ENCODE measurements at places on chromosomes 16 and 17.

DNA sequence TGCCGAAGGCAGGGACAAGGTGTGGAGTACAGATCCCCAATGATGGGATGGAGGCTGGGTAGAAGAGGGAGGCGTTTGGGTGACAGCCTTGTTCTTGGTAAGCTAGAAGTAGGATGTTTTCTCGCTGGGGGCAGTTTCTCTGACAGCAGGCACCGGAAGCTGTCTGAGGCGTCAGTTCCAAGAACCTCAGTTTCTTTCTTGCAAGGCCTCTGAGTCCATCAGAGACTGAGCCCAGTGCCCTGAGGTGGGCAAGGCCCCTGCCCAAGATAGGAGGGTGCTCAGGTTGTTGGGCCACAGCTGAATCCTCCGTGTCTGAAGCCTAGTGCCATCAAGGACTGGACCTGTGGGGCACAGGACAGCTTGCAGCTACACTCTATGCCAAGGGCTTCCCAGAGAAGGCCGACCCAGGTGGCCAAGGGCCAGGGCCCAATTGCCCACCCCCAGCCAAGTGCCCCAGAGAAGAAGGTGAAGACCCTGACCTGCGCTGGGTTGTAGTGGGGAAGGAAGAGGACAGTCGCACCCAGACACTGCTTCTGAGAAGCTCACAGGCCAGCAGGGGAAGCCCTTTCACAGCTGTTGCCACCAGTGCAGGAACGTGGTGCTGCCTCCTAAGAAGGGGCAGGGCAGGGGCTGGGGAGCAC is 13.1 kb downstream of the CYB5D2 start:
- no peak for DNase-seq

DNA sequence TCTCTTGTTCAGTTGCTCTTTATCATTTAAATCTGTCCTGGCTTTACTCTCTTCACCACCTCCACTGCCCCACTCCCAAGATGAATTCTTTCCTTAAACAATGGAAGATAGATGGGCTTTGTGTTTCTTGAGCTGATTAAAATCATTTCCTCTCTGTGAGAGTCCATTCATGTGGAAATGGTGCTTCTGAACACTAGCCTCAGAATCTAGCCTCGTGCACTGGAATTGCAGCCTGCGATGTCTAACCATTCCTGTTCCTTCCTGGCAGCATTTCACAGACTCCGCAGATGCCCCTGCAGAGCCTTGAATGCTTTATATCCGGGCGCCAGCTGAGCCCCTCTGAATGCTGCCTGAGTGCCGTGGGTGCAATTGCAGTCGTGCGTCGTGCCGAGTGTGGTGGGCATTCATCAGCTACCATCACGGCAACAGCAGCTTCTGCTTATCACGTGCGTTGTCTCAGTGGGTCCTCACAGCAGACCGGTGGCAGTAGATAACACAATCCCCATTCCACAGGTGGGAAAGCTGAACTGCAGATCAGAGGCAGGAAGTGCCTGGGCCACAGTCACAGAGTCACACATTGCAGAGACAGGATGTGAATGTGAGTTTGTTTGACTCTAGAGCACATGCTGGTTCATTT is 172.8 kb upstream of the WSCD1 start:
- DNase-seq = no peak

DNA sequence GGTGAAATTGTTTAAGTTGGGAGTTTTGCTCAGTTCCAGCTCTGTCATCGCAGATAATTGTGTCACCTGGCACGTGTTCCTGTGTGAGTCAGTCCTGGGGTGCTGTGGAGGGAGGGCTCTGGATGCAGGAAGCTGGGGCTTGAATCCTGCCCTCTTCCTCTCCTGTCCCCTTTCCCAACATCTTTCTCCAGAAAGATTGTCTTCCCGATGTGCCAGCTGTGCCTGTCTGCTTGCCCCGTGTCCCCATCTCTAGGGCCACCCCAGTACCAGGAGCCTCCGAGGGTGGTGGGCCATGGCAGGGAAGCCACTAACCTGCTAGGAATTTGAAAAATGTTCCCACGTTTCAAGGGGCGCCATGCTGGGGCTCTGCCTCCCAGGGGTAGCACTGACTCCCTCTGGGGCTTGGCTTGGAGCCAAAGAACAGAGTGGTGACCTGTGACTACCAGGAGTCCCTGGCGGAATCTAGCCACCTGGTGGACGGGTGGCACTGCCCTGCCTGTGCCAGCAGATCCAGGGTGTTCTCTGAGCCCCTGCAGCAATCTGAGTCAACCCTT is 198.1 kb downstream of the ENGASE start:
- DNase-seq = no peak

GRCh38 chr17:7034955-7035590 is 742 bp upstream of the SLC16A13 start:
- no peak for DNase-seq

DNA sequence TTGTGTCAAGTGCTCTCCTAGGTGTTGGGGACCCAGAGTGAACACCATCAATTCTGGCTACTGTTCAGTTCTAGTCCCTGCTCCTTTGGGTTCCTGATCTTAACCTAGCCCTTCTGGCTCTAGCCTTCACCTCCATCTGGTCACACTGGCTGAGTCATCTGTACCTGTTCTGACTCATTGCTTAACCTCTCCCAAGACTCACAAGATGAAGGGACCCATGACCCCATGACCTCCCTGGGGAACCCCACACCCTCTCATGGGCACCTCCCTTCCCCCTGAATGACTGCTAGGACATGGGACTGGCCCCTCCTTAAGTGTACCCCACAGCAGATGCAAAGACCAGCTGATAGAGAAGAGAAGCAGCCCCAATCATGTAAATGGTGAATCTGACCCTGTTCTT is 345.8 kb upstream of the CDH5 start:
- no peak for DNase-seq

GRCh38 chr17:74832421-74832820 is 27.3 kb downstream of the GRIN2C start:
- DNase-seq = no peak

DNA sequence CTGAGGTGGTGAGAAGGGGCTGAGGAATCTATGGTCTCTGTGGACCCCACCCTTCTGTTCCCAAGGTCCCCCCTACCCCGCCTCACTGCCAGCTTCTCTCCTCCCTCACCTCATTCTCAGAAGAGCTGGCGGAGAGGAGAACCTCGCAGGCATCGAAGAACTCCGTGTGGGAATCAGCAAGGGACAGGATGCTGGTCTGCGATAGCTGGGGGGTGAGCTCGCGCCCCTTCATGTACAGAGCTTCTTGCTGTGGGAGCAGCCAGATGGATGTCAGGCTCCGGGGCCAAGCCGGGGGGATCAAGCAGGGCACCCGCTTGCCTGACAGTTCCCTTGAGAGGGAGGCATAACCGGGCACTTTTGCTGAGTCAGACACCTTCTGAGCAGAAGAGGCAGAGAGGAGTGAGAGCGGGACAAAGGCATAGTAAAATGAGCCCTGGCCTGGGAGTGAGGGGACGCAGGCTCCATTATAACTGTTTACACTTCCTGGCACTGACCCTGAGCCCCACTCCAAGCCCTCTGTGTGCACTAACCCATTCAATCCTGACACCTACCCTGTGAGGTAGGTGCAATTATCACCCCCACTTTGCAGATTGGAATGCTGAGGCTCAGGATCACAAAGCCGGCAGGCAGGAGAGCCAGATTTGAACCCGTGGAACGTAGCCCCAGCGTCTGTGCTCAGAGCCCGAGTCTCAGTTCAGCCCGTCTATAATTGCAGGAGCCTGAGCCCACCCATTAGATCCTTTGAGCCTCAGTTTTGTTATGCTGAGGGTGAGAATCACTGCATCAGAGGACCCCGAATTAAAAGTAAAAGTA is 6.3 kb downstream of the OSBPL7 start:
- no peak for DNase-seq

- DNase-seq = no peak
Measured at GRCh38 chr17:67041941-67042899, 2.1 kb upstream of the CACNG1 start.

- DNase-seq = peak; percentile 51
Measured at GRCh38 chr16:69761983-69762813, at the start of gene WWP2. WWP2 (plus strand) TSS chr16:69762332; CDS start chr16:69787011, 24,679 bp downstream.

DNA sequence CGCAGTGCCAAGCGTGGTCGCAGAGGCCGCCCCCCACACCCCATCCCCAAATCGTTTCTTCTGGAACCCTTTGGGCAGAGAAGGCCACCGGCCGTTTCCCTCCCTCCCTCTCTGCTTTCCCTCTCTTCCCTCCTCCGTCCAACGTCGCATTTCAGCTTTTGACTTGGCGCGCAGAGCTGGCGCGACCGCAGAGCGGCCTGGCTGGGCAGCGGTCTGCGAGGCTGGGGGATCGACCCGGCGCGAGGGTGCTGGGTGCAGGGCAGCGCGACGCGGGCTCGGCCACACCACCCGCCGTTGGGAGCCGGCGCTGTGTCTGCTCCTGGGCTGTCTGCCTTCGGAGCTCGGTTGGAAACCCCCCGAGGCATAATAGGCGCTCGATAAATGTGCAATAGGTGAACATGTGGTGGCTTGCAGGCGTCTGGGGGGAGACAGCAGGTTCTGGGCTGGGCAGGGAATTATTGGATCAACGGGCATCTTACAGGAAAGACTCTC is 2.8 kb upstream of the NTN3 start:
- no peak for DNase-seq

- no peak for DNase-seq
Measured at GRCh38 chr16:73092236-73092781, 44.4 kb upstream of the ZFHX3 start.

GRCh38 chr16:31110106-31111034 is 2.2 kb downstream of the BCKDK start:
- no peak for DNase-seq

- DNase-seq = no peak
Measured at GRCh38 chr17:80477647-80478478, 1.5 kb upstream of the NPTX1 start.

DNA sequence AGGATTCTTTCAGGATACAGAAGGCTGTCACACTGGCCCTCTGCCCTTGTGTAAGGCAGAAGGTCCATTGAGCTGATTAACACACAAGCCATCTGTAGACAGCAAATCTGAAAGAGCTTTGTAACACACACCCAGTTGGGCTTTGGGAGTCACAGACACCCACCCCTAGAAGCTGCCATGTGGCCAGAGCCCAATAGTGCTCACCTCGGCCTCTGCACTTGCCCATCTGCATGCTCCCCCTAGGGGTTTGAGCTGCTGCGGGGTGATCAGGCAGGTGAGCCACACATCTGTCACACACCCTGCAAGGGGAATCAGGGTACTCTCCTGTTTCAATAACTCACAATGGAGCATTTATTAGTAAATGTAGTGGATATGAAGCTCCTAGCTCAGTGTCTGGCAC is 138.3 kb downstream of the CHD9NB start:
- DNase-seq = no peak

DNA sequence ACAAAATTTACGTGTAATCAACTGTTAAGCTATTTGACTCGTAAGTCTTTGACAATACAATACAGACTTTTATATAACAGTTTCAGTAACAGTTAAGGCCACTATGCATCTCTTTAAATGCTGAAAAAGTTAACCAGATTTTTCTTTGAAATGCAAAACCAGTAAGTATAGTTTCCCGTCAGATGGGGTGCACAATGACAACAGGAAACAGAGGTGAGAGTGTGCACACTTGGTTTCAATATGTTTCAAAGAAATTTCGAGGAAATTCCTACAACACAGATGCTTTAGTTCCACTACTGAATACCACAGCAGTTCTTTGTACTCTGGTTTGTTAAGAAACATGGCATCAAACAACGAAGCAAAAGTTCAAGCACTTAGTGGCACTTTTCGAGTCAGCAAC is 48.4 kb downstream of the RNF157 start:
- DNase-seq = no peak

DNA sequence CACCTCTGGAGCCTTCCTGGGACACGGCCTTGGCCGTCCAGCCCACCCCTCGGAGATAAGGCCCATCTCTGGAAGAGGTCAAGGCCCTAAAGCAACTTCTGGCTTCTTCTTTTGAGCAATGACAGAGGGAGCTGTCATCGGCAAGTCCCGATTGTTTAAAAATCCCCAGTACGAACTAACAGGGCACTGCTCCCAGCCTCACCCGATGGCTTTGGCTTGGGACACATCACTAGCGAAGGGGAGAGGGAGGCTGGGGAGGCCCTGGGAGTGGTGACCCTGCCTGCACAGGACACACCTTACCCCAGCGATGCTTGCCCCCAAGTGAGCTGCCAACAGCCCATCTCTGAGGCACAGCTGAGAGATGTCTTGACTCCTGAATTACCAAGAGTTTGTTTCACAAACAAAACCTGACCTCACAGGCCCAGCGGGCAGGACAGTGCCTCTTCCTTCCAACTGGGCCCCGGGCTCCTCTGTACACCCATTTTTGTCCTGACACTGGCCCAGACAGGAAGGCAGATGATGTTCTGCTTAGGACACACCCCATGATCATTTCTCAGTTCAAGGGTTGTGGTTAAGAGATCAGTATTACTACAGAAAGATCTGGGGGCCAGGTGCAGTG is 4.8 kb downstream of the SYNGR2 start:
- no peak for DNase-seq

- DNase-seq = no peak
Measured at GRCh38 chr17:81230043-81230820, 7.5 kb upstream of the CEP131 start.

GRCh38 chr17:78377858-78378224 is 608 bp upstream of the PGS1 start:
- no peak for DNase-seq

DNA sequence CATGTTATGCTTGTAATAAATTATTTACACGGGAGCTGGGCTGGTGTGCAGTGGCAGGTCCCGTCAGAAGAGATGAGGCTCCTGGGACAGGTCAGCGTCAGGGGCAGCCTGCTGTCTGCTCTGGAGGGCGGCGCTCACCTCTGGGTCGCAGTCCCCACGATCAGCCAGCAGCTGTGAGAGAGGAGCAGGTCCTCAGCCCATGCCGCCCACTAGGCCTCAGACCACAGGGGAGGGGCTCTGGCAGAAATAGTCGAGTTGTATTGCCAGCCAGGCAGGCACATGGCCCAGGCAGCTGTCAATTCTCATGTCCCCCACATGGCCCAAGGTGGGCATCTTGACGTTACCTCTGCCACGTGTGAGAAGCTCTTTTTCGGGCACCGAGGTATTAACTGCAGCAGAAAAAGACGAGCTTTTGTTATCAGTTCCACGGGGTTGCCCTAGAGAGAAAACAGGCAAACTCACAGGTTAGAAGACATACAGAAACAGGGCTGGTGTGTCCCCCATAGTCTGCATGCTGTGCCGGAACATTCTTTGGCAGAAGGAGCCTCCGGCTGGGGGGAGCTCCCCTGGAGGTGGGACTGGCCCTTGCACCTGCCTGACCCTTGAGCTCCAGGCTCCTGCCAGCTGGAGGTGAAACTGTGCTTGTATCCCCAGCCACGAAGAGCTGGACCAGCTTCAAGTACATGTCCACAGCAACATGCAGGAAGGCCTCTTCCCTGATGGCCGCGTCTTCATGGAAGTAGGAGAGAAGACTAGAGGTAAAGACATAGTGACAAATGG is 17.4 kb downstream of the ZNF276 start:
- no peak for DNase-seq

Measured in bone marrow (tissue), 2 donors.